ENCODE measurements at places on chromosomes 12 and 14. TPM values are rescaled to one million over a fixed set of nuclear protein-coding genes. Genes with fewer than 3 reads are reported as not detected.

DNA sequence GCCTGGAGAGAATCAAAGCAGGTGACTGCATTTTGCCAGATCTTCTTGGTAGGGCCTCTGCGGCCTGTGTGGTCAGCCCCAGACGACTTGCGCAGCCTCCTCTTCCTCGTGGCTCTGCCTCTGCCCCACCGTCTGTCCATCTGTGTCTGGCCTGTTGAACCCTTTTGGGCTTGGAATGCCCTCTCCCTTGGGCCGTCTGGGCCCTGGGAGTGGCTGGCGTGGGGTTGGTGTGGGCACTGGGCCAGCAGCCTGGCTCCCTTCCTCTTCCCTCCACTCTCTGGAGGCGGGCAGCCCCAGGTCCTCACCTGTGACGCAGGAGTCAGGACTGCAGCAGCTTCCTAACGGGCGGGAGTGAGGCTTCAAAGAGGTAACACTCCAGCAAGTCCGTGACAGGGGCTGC is 9.7 kb upstream of the CCDC197 start:
- DNase-seq: no peak

GRCh38 chr12:32462908-32463307 is 63.5 kb downstream of the FGD4 start:
- no peak for DNase-seq

DNA sequence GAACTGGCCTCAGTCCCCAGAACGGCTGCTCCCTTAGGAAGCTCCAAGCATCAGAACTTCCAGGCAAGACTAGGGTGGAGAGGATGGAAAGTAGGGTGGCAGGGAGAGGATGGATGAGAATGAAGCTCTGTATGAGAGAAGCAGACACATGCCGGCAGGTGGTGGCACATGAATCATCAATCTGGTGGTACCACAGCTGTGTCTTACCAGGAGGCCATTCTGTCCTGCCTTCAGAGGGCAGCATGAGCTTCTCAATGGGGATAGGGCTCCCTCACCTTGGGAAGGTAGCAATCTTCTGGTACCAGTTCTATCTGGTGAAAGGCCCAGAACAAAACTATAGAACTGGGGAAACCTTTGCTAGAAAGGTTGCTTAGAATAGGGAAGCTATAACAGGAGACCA is 55.4 kb upstream of the PYGL start:
- no peak for DNase-seq

GUCY2C gene
- not detected for total RNA-seq

TBX5 gene
- total RNA-seq: 15.7 TPM

DNA sequence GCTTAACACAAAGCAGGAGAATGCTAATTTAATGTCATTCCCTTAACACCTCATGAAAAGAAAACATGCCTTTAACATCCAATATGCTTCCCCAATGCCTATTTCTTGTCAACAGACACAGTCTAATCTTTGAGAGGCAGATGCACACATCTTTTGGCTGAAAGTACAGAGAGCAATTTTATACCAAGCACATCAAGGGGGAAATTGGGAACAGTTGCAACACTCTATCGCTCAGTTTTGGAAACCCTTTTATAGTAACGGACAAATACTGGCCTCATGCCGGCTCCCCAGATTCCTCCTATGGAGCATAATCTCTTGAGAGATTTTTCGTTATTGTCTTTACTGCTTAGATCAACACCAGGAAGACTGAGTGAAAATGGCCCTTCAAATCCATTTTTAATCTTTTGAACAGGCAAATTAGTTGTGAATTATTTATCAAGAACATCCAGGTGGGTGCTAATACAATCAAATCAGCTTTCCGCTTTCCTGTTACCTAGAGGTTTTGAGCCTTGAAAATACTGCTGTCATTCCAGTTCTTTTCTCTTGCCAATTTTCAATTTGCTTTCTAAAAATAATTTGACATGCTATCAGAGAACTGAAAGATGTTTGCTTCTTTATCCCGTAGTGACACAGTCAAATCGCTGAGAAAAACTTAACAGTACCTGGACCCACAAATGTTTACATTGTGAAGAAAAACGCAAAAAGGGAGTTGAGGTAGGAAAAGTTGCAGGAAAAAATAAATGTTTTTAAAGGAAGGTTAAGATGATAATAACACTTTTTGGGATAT is 60.7 kb upstream of the CAND1 start:
- DNase-seq: no peak

GPX2 gene
- total RNA-seq: not detected

ASCL1 gene
- total RNA-seq: 0.15 TPM

DNA sequence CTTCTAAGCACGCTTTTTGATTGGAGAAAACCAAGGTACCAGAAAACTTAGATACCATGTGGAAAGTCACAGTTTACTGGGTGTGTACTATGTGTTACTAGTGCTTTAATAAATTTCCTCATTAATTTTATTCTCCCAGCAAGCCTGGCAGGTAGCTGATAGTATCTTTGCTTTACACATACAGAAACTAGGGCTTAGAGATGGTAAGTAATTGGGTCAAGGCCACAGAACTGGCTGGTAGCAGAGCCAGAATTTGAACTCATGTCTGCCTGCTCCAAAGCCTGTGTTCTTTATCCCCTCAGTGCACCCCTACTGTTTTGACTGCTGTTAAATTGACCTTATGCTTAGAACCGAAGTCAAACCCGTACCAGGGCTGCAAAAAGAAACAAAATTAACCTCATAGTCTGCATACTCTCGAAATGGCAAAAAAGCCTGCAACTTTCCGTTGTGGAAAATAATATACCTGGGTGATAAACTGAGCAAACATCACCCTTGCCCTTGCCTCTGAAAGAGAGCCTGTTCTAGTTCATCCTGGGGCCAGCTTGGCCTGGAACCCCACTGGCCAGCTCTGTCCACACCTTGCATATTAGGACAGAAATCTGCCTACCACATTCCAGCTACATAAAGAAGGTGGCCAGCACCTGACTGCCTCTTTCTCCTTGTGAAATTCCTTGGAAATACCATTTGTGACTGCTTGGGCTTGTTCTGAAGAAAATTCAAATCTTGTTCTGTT is 118.9 kb downstream of the ETV6 start:
- no peak for DNase-seq

CACNA1C gene
- 8.4 TPM for total RNA-seq

GRCh38 chr12:13340149-13340548 is 143.6 kb downstream of the EMP1 start:
- no peak for DNase-seq

DNA sequence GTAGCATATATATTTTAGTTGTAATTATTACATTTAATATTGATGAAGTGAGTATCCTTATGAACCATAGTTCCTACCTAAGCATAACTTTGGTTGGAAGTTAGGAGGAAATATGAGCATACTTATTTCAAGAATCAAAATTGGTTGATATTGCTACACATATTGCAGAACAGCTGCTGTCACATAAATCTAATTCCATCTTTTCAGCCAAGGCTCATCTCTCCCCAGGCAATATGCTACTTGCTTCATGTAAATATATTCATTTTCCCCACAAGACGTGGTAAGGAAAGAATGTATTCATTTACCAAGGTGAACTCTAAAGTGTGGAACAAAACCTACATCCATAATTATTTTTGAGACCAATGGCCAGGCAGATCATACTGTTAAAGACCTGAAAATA is 62.5 kb upstream of the HIF1A start:
- no peak for DNase-seq

KRT79 gene
- total RNA-seq: 3.9 TPM

DNA sequence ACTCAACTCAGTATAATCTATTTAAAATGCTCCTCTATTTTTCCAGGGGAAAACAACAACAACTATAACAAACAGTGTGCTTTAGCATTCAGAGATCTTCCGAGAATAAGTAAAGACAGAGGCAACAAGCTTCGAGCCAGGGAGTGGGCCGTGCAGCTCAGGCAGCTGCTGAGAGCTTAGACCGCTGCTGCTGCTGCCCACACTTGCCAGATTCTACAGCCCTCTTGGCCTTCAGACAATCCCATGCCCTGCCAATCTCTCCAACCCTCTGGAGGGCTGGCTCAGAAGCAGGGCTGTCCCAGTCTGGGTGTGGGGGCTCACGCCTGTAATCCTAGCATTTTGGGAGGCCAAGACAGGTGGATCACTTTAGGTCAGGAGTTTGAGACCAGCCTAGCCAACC is 23.4 kb upstream of the ELK3 start:
- no peak for DNase-seq

DNA sequence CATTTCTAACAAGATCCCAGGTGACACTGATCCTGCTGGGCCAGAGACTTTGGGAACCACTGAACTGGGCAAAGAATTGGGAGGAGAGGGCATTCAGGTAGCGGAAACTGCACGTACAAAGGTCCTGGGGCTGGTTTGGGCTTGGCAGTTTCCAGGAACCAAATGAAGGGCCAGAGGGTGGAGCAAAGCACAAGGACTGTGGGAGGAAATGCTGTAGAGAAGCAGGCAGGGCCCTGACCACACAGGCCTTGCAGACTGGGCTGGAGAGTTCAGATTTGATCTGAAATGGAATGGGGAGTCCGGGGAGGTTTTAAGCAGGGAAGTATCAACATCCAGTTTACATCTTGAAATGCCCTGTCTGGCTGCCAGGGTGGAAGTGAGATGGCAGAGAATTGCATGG is 195.1 kb downstream of the PHETA1 start:
- DNase-seq: no peak

REP15 gene
- total RNA-seq: 5.1 TPM

SLC17A8 gene
- total RNA-seq: not detected

MIP gene
- total RNA-seq: not detected

DNA sequence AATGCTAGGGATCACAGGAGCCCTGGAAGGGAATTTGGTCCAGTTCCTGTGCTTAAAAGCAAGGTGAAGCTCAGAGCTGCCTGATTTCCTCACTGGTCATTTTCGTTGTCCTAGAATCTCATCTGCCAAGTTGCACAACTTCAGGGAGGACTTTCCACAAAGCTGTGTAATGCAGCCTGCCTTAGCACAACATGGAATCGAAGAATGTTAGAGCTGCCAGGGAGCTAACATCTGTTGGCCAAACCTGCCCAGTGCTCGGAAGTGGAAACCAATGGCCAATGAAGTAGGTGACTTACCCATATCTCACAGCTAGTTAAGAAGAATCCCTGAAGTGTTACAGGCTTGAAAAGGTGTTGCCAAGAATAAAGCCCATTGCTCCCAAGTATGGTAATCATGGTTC is 79.9 kb upstream of the SSTR1 start:
- DNase-seq: no peak

- DNase-seq: no peak
Measured at GRCh38 chr12:4268329-4269181, 5.0 kb upstream of the CCND2 start.

DNA sequence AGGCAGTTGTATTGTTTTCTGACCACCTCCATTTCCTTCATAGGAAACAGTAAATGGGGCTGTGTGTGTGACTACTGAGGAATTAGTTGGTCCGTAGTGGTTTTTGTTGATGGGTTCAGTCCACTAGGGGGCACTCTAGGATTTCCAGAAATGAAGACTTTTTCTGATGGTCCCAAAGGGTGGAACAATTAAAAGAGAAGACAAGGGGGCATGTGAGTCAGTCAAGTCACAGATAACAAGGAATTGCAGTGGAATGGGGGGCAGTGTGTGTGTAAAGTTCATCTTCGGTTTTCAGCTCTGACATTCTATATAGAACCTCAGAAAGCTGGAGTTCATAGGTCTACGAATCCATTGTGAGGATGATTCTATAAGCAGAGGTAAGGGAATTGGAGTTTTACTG is 186.6 kb upstream of the OR4E1 start:
- DNase-seq: no peak

- peak; percentile 16 for DNase-seq
Measured at GRCh38 chr14:64760916-64761315, 56.7 kb downstream of the PLEKHG3 start.

DNA sequence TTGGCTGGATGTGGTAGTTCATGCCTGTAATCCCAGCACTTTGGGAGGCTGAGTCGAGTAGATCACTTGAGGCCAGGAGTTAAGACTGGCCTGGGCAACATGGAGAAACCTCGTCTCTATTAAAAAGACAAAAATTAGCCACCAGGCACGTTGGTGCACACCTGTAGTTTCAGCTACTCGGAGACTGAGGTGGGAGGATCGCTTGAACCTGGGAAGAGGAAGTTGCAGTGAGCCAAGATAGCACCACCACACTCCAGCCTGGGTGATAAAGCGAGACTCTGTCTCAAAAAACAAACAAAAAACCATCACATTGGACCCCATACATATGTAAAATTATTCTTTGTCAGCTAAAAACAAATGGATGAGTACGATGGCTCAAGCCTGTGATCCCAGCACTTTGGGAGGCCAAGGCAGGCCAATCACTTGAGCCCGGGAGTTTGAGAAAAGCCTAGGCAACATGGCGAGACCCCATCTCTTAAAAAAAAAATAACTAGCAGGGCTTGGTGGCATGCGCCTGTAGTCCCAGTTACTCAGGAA is 43.9 kb downstream of the LIMA1 start:
- no peak for DNase-seq

GRCh38 chr12:95126736-95127135 is 53.3 kb upstream of the NR2C1 start:
- DNase-seq: no peak

DNA sequence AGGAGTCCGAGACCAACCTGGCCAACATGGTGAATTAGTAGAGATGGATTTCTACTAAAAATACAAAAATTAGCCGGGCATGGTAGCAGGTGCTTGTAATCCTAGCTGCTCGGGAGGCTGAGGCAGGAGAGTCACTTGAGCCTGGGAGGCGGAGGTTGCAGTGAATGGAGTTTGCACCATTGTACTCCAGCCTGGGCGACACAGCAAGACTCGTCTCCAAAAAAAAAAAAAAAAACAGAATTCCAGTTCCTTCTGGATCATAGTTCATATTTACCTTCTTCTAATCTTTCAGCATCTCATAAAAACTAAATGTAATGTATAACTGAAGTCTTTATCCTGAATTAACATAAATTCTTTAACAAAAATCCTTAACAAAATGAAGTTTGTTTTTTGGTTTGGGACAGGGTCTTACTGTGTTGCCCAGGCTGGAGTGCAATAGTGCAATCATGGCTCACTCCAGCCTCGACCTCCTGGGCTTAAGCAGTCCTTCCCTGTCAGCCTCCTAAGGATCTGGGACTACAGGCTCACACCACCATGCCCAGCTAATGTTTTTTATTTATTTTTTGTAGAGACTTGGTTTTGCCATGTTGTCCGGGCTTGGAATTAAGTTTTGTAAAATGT is 37.6 kb downstream of the FAM177A1 start:
- no peak for DNase-seq

SPTB gene
- 2.5 TPM for total RNA-seq

IFNG-AS1 gene
- not detected for total RNA-seq

BEGAIN gene
- total RNA-seq: 1.3 TPM

- no peak for DNase-seq
Measured at GRCh38 chr12:112916270-112916669, 9.5 kb downstream of the OAS1 start.

ZDHHC17 gene
- total RNA-seq: 27.9 TPM

FITM1 gene
- total RNA-seq: 0.97 TPM

GRCh38 chr12:39807043-39807442 is 187.4 kb upstream of the ABCD2 start:
- no peak for DNase-seq

GRCh38 chr12:29725587-29726320 is 58.0 kb downstream of the TMTC1 start:
- no peak for DNase-seq

All from lower lobe of right lung (tissue), 2 donors.